ENCODE measurements at places on chromosomes 5 and 9.
A peak's percentile ranks its signal among the peaks of the same experiment; 100 is the strongest.

DNA sequence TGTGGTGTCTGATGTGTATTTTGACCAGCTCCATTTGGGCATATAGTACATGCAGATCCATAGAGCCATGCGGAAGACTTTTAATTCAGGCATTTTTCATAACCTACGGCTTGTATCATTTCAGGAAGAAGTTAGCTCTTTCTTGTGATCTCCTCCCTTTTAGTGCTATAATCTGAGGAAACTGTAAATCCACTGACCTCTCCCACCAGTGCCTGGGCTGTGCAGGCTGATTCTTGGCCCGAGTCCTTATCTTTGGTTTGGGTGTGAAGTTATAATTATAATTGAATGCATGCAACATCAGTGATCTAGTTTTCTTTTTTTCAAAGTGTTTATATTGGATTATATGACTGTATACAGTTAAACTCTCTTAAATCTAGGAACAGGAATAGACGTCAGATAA is 247.9 kb downstream of the PCSK5 start:
- no peak for DNase-seq

DNA sequence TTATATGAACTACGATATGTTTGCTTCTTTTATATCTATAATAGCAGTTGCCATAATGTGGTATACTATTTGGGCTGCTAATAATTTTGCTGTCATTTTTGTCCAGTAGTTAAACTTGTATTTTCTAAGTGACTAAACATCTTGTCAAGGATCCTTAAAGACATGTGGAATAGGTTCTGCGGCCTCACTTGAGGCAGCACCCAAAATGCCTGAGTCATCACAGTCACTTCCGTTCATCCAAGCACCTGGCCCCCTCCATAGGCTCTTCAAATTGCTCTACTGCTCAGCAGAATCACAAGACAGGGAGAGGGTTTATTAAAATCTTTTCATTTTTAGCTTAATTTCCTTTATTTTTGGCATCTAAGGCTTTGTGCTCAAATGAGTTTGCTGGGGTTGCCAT is 259.1 kb downstream of the AOPEP start:
- DNase-seq = no peak

- DNase-seq = no peak
These were observed 41.4 kb upstream of the F2R start for GRCh38 chr5:76674330-76675066.

DNA sequence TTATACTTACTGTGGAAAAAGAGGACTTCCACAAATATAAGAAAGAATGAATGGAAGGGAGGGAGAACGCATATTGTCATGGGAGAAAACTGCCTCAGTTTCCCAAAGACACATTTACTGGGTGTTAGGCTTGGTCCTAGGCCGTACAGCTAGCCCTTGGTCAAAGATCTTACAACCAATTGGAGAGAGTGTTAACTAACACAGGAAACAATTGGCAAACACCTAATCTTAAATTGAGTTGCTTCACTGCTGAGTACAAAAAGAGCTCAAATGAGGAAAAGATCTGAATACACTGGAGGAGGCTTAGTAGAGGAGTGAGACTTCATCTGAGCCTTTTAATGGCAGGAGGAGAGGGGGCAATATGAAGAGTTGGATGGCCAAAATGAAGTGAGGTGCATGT is 161.7 kb downstream of the GLIS3 start:
- no peak for DNase-seq

- no peak for DNase-seq
These were observed 120.4 kb upstream of the CACNA1B start for GRCh38 chr9:137757139-137757538.

DNA sequence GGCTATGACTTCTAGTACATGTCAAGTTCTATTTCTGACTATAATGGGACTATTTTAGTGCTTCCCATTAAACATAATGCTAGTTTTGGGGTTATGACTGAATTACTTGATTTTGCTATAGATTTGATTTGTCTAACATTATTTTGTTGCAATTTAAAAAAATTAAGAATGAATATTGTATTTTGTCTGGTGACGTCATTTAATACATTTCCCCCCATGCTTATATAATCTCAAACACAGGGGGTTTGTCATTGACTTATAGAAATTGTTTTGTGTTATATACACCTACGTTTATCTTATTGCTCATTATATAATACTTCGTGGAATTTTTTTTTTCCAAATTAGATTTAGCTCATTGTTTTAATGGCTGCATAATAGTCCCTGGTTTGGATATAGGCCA is 270.3 kb upstream of the VLDLR start:
- DNase-seq = no peak

DNA sequence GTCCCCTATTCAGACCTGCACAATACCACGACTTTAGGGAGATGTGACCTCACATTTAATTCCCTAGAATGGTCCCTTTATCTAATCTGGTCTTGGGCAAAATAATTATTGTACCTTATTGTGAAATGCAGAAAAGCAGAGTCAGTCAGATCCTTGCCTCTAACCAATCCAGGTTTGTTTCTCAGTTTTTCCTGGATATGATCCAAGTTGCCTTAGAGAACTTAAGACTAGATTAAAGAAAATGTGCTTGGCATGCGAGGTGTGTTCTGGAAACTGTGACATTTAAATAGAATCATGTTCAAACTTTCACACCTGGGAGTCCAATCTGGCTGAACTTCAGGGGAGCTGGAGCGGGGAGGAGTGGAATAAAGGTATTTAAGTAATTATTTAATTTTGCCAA is 696.2 kb downstream of the DNAH5 start:
- no peak for DNase-seq

DNA sequence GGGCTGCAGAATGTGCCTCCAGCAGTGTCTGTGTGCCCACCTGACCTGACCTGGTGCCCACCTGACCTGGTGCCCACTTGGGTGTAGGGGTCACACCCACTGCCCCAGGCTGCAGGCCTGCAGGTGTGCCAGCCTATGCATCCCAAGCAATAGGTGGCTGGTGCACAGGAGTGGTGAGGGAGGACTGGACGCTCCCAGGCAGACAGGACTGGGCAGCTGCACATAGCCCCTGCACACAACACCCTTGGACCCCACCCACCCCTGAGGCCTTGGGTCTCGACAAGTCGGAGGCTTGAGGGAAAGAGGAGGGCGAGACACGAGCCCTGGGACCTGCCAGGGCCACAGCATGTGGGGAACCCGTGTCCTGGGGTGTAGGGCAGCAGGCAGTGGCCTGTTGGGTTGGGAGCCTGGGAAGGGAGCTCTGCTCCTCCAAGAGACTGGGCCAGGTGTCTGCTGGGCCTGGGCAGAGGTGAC is 10.8 kb upstream of the NRARP start:
- no peak for DNase-seq

- no peak for DNase-seq
These were observed 4.8 kb upstream of the TTC23L start for GRCh38 chr5:34833976-34834793.

- no peak for DNase-seq
These were observed 439.1 kb downstream of the RAB3C start for GRCh38 chr5:59021837-59022514.

GRCh38 chr9:13173553-13173952 is 105.9 kb downstream of the MPDZ start:
- DNase-seq = no peak

DNA sequence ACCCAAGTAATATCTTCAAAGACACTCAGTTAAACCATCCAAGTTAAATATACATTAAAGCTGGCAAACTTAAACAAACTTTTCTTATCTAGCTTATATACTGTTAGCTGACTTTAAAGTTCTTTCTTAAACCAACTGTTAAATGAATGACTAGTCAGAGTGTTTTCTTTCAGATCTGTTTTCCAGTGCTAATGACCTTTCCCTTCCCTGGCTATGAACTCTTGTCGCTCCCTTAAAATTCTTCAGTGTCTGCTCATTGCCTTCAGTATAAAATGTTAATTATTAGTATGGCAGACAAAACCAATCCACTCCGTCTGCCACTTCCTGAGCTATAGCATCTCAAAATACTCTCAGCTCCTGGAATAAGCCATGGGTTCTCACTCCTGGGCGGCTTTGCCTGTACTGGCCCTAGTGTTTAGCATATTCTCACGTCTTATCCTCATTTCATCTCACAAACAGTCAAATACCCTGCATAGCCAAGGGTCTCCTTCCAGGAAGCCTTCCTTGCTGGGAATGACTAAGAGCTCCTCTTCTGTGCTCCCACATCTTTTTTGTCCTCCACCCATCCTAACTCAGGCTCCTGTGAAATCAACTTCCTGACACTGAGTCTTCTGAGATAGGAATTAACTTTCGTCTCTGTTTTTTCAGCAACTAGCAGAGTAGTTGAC is 87.7 kb downstream of the VCAN start:
- DNase-seq = no peak

GRCh38 chr9:123402981-123403509 is 47.0 kb downstream of the CRB2 start:
- DNase-seq = no peak

- no peak for DNase-seq
These were observed 442.9 kb downstream of the RAB3C start for GRCh38 chr5:59025734-59026133.

GRCh38 chr5:137218896-137219295 is 280.2 kb downstream of the SPOCK1 start:
- no peak for DNase-seq

DNA sequence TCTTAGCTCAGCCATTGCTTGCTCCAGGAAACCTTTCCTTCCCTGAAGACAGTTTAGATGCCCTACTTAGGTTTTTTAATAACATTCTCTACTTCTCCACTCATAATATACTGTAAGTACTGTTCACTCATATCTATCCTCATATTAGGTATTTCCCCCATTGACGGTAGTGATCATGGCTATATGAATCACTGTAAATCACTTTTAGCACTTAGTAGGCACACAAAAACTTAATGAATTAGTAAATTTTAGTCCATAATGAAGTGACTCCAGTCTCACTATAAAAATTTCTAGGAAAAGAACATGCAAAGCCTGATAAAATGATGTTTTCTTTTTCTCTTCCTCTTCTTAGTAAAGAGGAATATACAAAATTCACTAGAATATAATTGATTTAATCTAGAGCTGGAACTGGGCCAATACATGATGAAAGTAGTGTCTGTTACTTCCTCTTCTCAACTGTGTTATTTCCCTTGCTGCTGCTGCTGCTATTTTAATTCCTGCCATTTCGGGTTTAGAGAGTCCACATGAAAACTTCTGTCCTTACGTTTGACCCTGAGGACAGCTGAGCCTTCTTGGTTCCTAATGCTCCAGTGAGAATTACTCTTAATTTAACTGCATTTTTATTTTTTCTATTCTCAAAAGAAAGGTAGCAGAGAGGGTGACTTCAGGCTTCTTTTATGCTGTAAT is 73.5 kb downstream of the LNPEP start:
- DNase-seq = no peak

GRCh38 chr5:179793468-179794139 is at the start of gene LTC4S:
TSS of gene LTC4S (plus strand) at chr5:179793986. CDS start at chr5:179794081, 95 bp downstream.
- DNase-seq = peak; percentile 38

GRCh38 chr9:109256336-109256735 is 64.5 kb downstream of the EPB41L4B start:
- DNase-seq = no peak

DNA sequence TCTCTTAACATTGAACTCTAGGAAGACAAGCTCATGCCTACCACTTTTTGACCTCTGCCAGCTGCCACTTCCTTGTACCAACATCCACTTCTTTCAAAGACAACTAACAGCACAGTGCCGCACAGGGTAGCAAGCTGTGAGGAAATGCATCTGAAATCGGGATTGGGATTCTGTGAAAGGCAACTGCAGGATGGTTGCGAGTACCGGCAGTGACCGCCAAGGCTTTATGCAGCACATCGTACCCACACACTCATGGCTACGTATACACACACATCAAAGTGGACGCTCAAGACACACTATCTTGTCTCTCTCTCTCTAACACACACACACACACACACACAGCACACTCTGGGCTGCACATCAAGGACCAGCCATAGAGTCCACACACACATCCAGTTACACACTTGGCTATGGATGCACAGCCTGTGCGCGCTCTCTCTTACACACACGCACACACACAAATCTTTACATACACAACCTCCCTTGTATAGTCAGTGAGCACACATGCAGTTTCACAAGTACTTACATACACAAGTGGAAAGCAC is 964 bp downstream of the HTR4 start:
- DNase-seq = no peak

DNA sequence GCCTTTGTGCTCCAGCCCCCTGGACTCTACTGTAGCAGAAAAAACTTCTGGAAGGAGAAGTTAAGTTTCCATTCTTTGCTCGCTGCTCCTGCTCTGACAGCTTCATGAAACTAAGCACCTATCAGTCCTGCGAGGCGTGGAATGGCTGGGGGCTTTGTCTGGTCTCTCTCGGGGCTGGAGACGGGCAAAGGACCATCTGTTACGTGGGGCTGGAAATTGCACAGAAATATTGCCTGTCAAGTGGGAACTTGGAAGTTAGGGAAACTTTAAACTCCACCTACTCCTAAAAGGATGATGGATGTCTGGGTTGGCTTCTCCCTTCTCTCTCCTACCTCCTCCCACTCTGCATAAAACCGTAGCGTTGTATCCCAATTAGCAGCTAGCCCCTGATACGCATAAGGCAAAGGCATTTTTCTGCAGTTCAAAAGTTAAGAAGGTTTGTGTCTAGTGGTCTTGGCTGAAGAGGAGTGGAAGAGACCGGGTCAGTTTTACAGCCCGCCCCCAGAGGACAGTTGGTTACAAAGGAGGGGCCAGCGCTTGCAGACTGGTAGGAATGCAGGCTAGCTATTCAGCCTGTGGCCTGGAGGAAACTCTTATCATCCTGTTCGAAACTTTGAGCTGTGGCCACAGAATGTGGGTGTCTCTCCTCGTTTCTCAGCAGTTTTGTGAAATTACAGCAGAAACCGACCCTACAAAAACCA is 1.3 kb downstream of the FBXL7 start:
- DNase-seq = no peak

GRCh38 chr5:109409844-109410388 is at the start of gene PJA2:
TSS of gene PJA2 (minus strand) at chr5:109409974. CDS start at chr5:109383433, 26,541 bp downstream.
- peak; percentile 100 for DNase-seq

DNA sequence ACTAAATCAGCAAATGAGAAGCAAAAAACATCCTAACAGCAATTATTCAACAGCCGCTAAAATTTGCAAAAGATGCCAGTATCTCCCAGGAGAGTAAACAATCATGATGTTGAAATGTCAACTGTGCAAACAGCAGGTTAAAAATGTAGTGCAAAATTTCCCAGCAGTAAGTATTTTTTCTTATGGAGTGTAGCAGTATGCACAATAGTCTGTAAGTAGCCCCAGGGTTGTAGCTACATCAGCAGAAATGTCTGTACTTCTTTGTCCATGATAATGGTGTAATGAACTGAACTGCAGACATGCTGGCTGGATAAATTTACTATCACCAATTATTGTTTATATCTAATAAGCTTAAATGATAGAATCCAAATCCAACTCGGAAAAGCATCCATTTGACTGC is 31.4 kb downstream of the GRIN3A start:
- no peak for DNase-seq

GRCh38 chr5:9339206-9339818 is 206.6 kb downstream of the SEMA5A start:
- DNase-seq = no peak

DNA sequence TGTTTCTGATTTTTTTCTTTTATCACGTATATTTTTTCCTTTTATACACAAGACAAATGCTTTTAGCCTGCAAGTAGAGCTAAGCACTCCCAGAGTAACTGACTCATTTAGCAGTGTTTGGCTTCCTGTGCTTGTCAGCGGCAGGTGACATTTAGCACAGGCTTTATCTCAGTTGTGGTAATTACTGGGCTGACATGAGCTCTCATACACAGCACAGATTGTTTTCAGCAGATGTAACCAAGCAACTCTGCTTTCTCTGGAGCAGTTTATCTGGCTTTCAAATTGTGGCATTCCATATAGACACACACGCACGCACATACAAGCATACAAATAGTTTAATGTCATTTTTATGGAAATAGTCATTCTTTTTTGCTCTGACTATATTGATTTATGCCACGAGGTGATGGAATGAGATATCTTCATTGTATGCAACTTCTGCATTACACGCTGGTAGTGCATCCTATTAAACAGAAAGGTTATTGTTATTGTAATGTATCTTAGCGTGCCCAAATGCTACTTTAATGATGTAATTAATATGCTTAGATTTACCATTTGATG is 379.0 kb upstream of the GRAMD2B start:
- DNase-seq = no peak

All from GM04504 (cell line).